ENCODE measurements at places on chromosomes 7 and 10.

DNA sequence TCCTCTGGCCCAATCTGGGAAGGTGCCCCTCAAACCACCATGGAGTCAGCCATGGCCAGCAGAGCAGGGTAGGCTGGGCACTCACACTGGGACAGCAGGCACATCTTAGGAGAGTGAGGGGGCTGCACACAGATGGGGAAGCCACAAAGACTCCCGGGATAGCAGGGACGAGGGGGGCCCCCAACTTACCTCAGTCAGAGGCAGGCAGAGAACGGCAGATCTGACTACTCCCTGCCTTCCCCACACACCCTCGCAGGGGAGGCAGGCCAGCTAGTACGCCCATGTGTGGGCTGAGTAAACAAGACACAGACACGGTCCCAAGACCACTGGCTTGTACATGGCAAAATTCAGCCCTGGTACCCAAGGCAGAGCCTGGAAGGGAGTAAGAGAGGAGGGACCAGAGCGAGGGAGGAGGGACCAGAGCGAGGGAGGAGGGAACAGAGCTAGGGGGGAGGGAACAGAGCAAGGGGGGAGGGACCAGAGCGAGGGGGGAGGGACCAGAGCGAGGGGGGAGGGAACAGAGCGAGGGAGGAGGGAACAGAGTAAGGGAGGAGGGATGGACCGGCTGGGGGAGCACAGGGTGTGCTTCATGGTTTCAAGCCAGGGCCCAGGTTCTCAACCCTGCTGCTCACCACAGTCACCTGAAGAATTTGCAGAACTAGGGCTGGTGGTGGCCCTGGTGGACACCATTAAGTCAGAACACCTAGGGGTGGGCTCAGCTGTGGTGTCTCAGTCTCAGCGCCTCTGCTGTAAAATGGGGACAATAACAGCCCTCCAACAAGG lies 73.8 kb downstream of the RGS10 start:
- no peak for DNase-seq

- no peak for DNase-seq
Observed at GRCh38 chr10:48469516-48470020, 135.3 kb downstream of the ARHGAP22 start.

GRCh38 chr7:44279286-44279685 lies 46.1 kb downstream of the CAMK2B start:
- DNase-seq = no peak

GRCh38 chr10:8238986-8239385 lies 184.5 kb downstream of the GATA3 start:
- no peak for DNase-seq

DNA sequence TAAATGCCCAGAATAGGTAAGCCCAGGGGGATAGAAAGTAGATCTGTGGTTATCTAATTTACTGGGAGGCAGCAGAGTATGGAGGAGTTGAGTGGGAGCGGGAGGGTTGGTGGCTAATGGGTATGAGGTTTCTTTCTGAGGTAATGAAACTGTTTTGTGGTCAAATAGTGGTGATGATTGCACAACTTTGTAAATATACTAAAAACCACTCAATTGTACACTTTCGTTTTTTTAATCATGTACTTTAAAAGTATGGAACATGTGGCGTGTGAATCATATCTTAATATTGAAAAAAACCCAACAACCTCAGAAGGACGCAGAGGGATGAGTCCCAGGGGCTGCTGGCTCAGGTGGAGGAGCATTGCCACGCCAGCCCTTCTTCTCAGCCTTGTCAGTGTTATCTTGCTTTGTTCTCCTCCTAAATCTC lies 118.1 kb downstream of the WDR11 start:
- peak; percentile 30 for DNase-seq

DNA sequence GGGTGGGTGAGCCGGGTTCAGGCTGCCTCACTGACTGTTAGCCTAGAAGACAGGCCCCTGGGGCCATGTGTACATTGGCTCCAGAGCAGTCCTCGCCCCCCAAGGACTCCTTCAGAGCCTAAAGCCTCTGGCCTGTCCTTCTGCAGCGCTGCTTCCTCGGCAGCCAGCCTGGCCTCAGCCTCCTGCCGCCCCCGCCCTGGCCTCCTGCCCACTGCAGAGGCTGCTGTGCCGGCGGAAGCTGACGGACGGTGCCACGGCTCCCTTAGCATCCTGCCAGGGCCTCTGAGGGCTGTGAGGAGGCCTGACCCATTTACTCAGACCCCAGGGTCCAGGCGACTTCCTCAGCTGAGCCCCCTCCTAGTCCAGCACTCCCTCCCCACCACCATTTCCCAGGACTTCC lies 4.9 kb downstream of the SRRM3 start:
- peak; percentile 22 for DNase-seq

- no peak for DNase-seq
Observed at GRCh38 chr7:584820-585219, 65.2 kb upstream of the PDGFA start.

- DNase-seq = peak; percentile 23
Observed at GRCh38 chr7:155787171-155787851, 25.0 kb downstream of the SHH start.

DNA sequence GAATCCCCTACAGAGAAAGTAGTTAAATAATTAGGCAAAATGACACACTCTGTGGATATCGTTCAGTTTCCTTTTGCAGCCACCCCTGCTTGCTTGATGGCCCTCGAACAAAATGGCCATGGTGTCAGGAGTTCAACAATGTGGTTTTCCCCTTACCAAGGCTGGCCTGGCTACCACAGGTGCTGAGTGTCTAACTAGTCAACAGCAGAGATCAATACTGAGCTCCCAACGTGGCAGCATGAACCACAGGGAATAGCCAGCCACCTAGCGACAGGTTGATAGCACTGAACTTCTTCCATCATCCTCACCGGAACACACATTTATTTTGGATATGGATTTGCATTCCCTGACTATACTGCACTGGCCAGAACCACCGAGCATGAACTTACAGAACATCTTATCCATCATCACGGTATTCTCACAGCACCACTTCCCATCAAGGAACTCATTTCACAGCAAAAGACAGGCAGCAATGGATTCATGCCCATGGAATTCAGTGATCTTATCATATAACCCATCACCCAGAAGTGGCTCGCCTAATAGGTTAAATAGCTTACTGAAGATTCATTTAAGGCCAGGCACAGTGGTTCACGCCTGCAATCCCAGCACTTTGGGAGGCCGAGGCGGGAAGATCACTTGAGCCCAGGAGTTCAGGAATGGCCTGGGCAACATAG lies 6.3 kb downstream of the C10orf67 start:
- peak; percentile 88 for DNase-seq

DNA sequence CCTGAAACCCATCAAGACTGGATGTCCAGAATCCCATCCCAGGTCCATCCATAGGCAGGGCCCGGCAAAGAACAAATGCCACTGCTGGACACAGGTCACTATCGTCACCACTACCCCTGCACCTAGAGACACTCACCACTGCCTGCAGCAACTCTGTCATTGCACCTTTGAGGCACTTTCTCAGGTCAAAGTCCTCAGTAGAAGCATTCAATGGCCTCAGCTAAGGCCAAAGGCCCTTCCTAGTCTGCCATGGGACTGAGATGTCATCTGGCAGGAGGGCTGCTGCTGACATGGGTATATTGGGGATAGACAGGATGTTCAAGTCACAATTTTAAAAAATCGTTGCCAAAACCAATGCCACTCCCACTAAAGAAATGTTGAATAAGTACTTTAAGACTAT lies 58.7 kb downstream of the GPAM start:
- DNase-seq = no peak

- no peak for DNase-seq
Observed at GRCh38 chr10:5618042-5618441, 48.4 kb downstream of the ASB13 start.

- DNase-seq = no peak
Observed at GRCh38 chr10:48782386-48782785, 97.7 kb downstream of the WDFY4 start.

DNA sequence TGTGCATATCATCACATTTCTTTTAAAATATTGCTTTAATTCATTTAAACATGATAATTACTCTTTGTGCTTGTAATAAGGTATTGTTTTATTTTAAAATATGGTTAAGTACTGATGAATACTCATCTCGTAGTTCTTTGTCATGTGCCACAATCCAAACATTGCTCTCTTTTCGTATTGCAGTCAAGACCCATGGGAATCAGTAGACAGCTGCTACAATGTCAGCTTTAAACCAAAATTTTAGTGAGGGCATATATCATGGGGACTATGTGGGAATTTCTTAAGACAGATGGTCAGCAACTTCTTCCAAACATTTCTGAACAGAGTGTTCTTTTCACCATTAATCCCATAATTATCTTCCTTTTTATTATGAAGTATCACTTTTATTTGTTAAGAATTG lies 77.2 kb upstream of the FZD1 start:
- DNase-seq = no peak

DNA sequence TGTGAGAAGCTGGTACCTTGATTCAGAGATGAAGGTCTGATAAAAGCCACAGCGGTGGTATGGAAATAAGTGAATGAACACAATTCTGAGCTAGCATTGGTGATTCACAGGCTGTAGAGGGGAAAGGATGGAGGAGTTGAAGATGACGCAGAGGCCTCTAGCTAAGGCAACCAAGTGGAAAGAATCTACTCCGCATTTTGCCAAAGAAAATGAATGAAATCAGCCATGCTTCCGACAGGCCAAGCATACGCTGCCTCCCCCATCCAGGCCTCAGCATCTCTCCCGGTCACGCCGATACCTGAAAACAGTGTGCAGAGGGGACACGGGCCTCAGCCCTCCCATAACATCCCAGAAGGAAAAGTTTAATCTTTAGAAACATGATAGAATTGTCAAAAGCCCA lies 124.3 kb upstream of the UNC5B start:
- DNase-seq = peak; percentile 25

- DNase-seq = peak; percentile 25
Observed at GRCh38 chr7:158353606-158354570, 233.7 kb downstream of the PTPRN2 start.

- DNase-seq = no peak
Observed at GRCh38 chr7:112485766-112486165, 5.0 kb downstream of the LSMEM1 start.

- DNase-seq = peak; percentile 90
Observed at GRCh38 chr7:97307521-97308108, 190.1 kb downstream of the SDHAF3 start.

DNA sequence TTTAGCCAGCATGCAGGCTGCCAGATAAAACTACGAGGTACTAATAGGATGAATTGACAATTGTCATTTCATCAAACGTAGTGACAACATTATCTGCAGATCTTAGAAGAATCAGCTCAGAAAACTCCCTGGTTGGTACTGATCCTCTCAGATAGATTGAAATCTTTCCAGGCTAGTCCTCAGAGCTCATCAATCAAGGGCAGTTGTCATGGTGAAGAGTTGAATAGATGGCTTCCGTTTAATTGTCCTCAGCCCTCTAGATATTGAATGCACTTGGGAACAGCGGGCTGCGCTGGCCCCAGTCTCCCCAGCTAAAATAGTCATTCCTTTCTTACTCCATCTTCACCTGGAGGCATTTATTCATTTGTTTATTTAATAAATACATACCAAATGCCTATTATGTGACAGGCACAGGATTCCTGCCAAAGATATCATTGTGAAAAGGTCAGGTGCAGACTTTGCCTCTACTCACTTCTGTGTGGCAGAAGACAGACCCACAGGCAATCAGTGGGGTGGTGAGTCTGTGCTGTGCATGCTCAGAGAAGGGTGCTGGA lies 1081.6 kb downstream of the TYW1 start:
- DNase-seq = no peak

- DNase-seq = no peak
Observed at GRCh38 chr7:139117599-139118233, 8.2 kb upstream of the ZC3HAV1 start.

- no peak for DNase-seq
Observed at GRCh38 chr7:48471196-48471595, 299.9 kb downstream of the ABCA13 start.

DNA sequence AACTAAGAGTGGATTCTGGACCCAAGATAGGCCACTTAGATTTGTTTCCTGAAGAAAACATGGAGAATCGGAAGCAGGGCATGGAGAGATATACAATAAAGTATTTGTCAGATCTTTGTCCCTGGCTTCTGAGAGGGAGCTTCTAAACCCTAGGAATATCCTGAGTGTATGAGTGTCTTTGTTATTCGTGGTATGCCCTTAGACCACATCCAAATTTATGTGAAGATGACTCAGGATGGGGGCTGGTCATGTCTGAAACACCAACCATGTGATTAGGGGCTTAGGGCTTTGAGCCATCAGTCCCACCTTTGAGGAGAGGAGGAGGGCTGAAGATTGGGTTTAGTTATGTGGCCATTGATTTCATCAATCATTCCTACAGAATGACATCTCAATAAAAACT lies 69.7 kb upstream of the PLPP4 start:
- peak; percentile 69 for DNase-seq

DNA sequence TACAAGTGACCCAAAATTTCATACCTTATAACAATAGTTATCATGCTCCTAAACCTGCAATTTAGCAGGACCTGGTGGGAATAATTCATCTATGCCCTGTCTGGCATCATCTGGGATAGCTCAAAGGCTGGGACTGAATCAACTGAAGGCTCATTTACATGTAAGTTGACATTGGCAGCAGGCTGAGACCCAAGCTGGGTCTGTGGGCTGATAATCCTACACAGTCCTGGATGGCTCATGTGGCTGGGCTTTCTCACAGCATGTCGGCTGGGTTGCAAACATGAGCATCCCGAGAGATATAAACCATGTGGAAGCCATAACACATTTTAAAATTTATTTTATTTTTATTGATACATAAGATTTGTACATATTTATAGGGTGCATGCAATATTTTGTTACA lies 19.5 kb upstream of the ABCB5 start:
- peak; percentile 7 for DNase-seq

DNA sequence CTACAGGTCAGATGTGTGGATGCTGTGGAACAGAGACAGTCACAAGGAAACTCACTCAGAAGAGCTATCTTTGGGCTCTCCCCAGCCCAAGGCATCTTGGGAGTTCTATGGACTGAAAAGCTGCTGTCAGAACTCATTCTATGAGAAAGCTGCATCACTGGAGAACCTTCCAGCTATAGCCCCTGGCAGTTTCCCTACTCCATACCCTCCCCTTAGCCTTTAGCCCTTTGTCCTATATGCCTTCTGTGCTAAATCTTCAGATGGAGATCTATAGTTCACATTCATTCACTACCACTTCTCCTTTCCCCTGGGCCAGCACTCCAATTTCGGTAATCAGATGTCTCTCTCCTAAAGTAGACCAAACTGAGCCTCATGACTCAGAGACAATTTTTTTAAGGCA lies 6.9 kb downstream of the WNT8B start:
- no peak for DNase-seq

DNA sequence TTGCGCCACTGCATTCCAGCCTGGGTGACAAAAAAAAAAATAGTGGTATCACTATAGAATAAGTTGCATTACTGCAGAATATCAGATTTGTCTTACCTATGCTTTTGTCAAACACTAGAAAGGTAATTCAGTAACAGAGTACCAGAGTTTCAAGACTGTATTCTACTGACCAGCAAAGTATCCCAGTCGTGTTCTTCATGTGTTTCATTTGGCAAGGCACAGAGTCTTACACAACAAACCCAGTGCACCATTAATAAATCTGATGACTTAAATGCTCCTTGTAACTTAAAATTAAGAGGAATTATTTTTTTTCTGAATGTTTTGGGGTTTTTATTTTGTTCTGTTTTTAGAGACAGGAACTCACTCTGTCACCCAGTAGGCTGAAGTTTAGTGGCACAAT lies 34.4 kb upstream of the PBLD start:
- peak; percentile 14 for DNase-seq

GRCh38 chr10:64506963-64507362 lies 985.8 kb downstream of the REEP3 start:
- no peak for DNase-seq

GRCh38 chr7:24504040-24504439 lies 69.2 kb upstream of the PALS2 start:
- DNase-seq = no peak

All from iris pigment epithelial cell (primary cell).